ENCODE measurements at places on chromosomes 1 and 21.

GRCh38 chr1:238951809-238952208 is 434.6 kb upstream of the CHRM3 start:
- no peak overlapping the region for H3K4me3 ChIP-seq
- no peaks in the 10 kb centered on the region for H3K27me3 ChIP-seq
- DNase-seq = no peak
- no peaks in the 10 kb centered on the region for H3K36me3 ChIP-seq
- no peak overlapping the region for H3K27ac ChIP-seq
- H3K4me1 ChIP-seq = no peaks in the 10 kb centered on the region

- H3K4me1 ChIP-seq = peaks cover 2% of the 10 kb centered on the region
- H3K27me3 ChIP-seq = no peaks in the 10 kb centered on the region
- no peak overlapping the region for H3K4me3 ChIP-seq
- H3K27ac ChIP-seq = no peak overlapping the region
- no peak for DNase-seq
Measured at GRCh38 chr1:39617488-39618049, 21.9 kb downstream of the HEYL start.

DNA sequence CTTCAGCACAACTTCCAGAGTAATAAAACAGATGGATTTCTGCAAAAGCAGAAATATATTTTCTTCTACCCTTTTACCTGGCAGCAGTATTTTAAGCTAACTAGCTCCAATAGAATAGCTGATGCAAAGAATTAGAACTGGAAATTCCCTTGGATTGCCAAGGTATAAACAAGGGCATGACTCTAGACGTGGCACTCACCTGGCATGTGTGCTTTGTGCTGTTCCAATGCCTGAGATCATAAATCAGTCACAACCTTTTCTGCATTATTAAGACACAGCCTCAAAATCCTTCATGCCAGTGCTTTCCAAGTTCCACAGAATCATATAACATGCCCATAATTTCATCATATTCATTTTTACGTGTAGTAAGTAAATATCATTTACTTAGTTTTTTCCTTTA is 1048.7 kb downstream of the ADGRL2 start:
- no peaks in the 10 kb centered on the region for H3K36me3 ChIP-seq
- H3K4me3 ChIP-seq = no peak overlapping the region
- no peak overlapping the region for H3K27ac ChIP-seq
- peaks cover 3% of the 10 kb centered on the region for H3K4me1 ChIP-seq
- no peaks in the 10 kb centered on the region for H3K27me3 ChIP-seq
- no peak for DNase-seq

- H3K27me3 ChIP-seq = no peaks in the 10 kb centered on the region
- no peak overlapping the region for H3K4me3 ChIP-seq
- DNase-seq = no peak
Measured at GRCh38 chr1:211318576-211319280, 7.9 kb upstream of the TRAF5 start.

DNA sequence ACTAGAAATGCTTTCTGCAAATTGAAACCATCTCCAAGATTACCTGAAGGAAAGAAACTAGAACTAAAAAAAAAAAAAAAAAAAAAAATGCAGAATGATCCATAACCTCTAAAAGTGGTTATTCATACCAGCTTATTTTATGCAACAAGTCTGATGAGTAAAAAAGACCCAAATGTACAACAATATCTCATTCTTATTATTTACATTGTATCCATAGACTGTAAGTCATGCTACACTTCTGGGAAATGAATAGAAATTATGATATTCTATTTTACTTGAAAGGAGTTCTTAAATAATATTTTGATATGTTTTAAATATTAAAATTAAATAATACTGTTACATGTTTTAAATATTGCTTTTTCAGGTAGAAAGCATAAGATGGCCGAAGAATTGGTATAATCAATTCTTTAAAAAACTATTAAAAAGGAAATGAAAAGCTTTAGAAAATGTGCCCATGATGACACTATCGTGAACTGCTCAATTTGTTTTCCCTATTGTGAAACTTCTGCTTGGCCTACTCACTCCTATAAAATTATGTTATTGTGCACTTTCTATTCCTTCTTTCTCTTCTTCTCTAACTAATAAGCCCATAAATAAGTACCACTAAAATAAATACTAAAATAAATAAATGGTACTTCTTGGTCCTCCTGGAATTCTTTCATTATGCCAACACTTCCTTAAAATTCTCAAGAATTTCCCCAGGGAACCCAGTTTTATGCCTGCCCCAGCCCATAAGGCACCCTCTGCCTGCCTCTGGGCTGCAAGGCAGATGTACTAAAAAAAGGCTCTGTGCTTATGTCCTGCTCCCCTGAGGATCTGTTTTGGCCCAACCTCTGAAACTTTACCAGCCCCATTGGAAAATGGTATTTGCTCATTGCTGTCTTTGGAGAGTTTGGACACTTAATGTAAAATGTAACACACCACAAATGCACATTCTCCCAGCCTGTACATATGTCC is 18.1 kb downstream of the SAMSN1 start:
- H3K4me1 ChIP-seq = no peaks in the 10 kb centered on the region
- H3K27ac ChIP-seq = no peak overlapping the region
- H3K4me3 ChIP-seq = no peak overlapping the region
- no peaks in the 10 kb centered on the region for H3K36me3 ChIP-seq

DNA sequence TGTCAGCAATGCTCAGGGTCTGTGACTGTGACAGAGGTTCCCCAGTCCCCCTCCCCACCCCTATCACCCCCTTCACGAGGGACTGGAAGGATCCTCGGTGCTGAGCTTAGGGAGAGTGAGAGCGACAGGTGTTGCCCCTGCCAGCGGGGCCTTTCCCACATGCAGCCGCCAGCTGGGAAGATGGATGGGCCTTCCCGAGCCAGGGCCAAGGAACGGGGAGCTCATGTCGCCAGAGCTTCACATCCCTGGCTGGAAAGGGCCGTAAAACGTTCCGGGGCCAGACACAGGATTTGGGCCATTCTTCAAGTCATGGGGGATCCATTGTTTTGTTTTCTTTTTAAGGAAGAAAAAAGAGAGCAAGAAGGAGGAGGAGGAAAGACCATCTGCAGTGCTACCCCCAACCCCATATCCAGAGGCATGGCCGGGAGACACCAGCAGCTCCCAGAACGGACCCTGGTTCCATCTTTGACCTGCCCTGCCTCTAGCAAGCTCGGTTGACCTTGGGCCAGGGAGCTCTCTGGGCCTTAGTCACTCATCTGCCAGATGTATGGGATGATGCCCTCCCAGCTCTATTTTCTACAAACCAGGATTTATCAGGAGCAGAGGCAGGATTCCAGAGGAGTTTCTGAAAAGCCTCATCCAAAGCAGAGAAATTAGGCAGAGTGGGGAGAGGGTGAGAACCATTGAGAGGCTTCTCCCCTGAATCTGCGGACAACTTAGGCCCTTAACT is 54.1 kb downstream of the TAS1R2 start:
- DNase-seq = no peak
- no peaks in the 10 kb centered on the region for H3K4me1 ChIP-seq
- no peaks in the 10 kb centered on the region for H3K36me3 ChIP-seq
- no peaks in the 10 kb centered on the region for H3K27me3 ChIP-seq
- H3K27ac ChIP-seq = no peak overlapping the region

DNA sequence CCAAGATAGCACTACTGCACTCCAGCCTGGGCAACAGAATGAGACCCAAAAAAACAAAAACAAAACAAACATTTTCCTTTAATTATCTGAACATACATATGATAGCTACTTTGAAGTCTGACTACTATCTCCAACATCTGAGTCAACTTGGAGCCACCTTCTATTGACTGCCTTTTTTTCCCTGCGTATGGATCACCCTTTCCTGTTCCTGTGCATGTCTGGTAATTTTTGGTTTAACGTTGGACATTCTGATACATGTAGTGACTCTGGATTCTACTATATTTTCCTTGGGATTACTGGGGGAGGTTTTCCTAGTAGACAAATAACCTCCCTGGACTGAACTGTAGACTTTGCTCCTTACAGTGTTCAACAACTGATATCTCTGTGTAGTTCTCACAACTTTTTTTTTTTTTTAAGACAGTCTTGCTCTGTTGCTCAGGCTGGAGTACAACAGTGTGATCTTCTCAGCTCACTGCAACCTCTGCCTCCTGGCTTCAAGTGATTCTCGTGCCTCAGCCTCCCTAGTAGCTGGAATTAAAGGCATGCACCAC is 70.3 kb downstream of the KIAA0319L start:
- no peaks in the 10 kb centered on the region for H3K27me3 ChIP-seq
- no peak overlapping the region for H3K4me3 ChIP-seq
- no peaks in the 10 kb centered on the region for H3K36me3 ChIP-seq
- DNase-seq = no peak

GRCh38 chr1:37152491-37152890 is 118.2 kb upstream of the GRIK3 start:
- no peak for DNase-seq
- no peaks in the 10 kb centered on the region for H3K27me3 ChIP-seq
- H3K4me1 ChIP-seq = no peaks in the 10 kb centered on the region
- H3K27ac ChIP-seq = no peak overlapping the region

- no peaks in the 10 kb centered on the region for H3K27me3 ChIP-seq
- peaks cover 5% of the 10 kb centered on the region for H3K36me3 ChIP-seq
- peak; percentile 42 for DNase-seq
- no peak overlapping the region for H3K27ac ChIP-seq
Measured at GRCh38 chr1:54297596-54298283, 97.8 kb downstream of the MRPL37 start.

- no peaks in the 10 kb centered on the region for H3K27me3 ChIP-seq
- H3K36me3 ChIP-seq = no peaks in the 10 kb centered on the region
- H3K4me3 ChIP-seq = no peak overlapping the region
- H3K27ac ChIP-seq = no peak overlapping the region
- DNase-seq = no peak
Measured at GRCh38 chr1:190957565-190957964, 479.9 kb upstream of the BRINP3 start.

DNA sequence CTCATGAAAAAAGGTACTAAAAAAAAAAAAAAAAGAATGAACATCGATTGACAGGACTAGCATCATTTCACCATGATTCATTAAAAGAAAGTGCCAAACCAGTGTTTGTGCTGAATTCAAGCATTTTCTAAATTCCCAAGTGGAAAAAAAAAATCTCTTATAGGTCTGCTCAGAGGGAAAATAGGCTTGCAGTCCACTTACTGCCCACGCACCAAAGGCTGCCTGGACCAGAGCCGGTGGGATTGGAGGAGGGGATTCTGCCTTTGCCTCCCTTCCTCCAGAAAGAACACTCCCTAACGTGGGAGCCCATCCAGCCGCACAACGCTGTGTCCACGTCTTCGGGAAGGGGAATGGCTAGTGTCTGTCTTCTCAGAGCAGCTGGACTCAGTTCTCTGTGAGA is 5.5 kb upstream of the TRAPPC10 start:
- no peak for DNase-seq
- H3K4me3 ChIP-seq = no peak overlapping the region
- H3K4me1 ChIP-seq = peaks cover 11% of the 10 kb centered on the region
- H3K27me3 ChIP-seq = no peaks in the 10 kb centered on the region

DNA sequence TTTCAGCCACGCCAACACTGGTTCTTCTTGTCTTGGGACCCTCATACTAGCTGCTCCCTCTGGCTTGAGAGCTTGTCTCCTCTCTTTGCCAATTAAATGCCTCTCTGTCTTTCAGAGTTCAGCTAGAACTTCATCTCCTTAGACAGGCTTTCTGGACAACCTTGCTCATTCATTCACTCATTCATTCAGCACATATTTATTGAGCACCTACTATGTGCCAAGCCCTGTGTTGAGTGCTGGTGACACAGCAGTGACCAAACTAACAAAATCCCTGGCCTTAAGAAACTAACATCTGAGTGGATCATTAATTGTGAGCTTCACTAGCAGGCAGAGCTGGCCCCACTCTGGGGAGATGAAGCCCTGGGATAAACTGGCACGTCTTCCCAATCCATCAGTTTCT is 24.9 kb upstream of the CASZ1 start:
- H3K36me3 ChIP-seq = no peaks in the 10 kb centered on the region
- peaks cover 12% of the 10 kb centered on the region for H3K4me1 ChIP-seq
- no peak for DNase-seq
- no peaks in the 10 kb centered on the region for H3K27me3 ChIP-seq

DNA sequence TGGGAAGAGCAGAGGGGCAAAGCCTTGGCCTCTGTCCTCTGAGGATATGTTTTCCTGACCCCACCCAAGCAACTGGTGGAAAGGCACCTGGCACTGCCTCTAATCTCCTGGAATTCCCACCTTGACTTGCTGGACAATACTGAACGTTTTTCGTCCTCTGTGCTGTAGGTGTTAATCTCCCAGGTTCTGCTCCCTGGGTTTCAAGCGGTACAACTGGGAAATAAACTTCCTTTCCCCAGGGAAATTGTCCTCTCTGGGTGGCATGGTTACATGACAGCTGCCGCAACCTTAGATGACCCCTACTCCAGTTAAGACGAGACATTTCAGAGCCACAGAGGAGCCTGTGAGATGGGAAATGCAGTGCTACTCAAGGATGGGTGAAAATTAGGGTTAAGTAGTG is 57.3 kb upstream of the BCAR3 start:
- H3K4me1 ChIP-seq = peaks cover 17% of the 10 kb centered on the region
- no peak overlapping the region for H3K27ac ChIP-seq
- no peak for DNase-seq
- H3K36me3 ChIP-seq = no peaks in the 10 kb centered on the region
- no peak overlapping the region for H3K4me3 ChIP-seq
- H3K27me3 ChIP-seq = no peaks in the 10 kb centered on the region

DNA sequence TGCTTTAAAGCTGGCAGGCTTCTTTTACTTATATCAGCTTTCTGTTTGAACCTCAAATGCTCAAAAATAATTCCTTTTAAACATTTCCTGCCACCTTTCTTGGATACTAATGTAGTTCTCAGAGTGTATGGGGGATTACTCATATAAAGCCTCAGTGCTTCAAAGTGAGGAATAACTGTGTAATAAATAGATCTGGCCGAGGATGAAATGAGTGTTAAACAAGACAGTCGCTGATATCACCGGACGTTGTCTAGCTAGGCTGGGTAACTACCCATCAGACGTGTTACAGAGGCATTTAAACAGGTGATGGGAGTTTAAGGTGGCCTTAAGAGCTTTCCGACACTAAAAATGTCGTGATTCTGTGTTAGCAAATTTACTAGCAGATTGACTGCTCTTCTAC is 53.1 kb downstream of the VANGL2 start:
- H3K4me1 ChIP-seq = no peaks in the 10 kb centered on the region
- DNase-seq = no peak
- no peak overlapping the region for H3K27ac ChIP-seq
- no peak overlapping the region for H3K4me3 ChIP-seq

- H3K4me3 ChIP-seq = no peak overlapping the region
- no peaks in the 10 kb centered on the region for H3K4me1 ChIP-seq
- no peak overlapping the region for H3K27ac ChIP-seq
- no peaks in the 10 kb centered on the region for H3K27me3 ChIP-seq
- DNase-seq = no peak
- no peaks in the 10 kb centered on the region for H3K36me3 ChIP-seq
Measured at GRCh38 chr1:210915890-210916507, 217.9 kb downstream of the KCNH1 start.

GRCh38 chr1:202547215-202547614 is 163.0 kb downstream of the SYT2 start:
- no peak for DNase-seq
- H3K27ac ChIP-seq = no peak overlapping the region
- no peaks in the 10 kb centered on the region for H3K4me1 ChIP-seq
- H3K27me3 ChIP-seq = no peaks in the 10 kb centered on the region
- no peak overlapping the region for H3K4me3 ChIP-seq
- no peaks in the 10 kb centered on the region for H3K36me3 ChIP-seq
